ENCODE measurements at places on chromosomes 5 and 9.

DNA sequence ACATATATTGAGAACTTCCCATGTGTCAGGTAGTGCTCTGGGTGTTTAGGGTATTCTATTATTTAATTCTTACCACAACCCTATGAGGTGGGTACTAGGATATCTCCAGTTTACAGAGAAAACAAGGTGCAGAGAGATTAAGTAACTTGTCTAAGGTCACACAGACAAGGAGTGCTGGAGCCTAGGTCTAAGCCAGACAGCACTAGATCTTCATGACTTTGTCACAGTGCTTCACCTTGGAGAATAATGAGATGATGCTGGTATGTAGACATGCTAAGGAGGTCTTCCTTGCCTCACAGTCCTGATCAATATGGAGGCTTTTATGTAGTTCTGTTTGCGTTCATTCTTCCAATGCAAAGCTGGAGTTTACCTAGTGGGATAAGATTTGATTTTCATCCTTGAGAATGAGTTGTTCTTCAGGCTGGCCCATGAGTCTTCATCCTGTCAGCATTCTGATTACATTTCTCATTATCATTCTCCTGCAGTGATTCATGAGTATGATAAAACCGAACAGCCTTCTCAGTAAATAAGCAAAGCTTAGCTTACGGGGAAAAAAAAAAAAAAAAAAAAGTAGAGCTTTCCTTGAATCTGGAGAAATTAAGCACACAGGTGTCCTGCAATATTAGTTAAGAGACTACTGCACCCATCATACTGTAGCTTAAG lies 176.3 kb downstream of the C9orf152 start:
- no peak for DNase-seq

DNA sequence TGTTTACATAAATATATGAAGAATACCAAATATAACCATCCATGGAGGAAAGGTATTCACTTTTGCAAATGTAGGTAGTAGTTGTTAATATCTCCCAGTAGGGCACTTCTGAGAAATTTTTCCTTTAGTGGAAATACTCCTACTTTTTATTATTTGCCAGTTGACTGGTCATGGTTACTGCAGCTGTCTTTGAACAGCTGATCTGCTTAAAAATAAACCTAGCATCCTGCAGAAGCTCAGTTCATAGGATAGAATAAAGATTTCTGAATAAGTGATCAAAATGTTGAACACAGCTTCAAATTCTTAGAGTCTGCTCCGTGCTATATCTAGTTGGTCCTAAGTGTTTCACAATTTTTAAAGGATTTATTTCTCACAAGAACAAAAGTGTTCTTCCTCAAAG lies 270.7 kb upstream of the TRPC7 start:
- no peak for DNase-seq

DNA sequence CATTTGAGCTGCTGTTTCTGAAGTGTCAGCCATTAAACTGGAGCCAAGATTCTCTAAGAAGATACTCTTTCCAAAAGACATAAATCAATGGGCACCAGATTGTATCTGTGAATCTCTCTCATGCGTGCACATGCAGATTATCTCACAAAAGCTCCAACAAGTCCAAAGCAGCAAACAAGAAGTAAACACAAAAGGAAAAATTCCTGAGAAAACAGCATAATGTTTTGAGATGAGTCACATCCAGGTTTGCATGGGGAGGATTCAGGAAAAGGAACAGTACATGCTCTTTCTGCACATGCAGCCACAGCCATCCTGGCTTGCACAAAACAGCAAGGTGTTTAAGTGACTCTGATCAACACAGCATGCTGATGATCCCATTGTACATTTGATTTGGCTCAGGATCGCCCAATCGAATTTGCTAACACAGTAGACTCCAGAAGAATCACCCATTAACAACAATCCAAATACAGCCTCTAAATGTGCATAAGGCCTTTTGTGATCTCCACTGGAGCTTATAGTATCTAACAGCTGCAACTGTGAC lies 143.1 kb downstream of the ELAVL2 start:
- no peak for DNase-seq

GRCh38 chr5:154197801-154198491 lies 7.4 kb downstream of the GALNT10 start:
- peak; percentile 16 for DNase-seq

GRCh38 chr9:117044241-117044640 lies 357.1 kb downstream of the TRIM32 start:
- DNase-seq, result no peak

GRCh38 chr5:68793074-68793473 lies 300.7 kb upstream of the SLC30A5 start:
- no peak for DNase-seq

DNA sequence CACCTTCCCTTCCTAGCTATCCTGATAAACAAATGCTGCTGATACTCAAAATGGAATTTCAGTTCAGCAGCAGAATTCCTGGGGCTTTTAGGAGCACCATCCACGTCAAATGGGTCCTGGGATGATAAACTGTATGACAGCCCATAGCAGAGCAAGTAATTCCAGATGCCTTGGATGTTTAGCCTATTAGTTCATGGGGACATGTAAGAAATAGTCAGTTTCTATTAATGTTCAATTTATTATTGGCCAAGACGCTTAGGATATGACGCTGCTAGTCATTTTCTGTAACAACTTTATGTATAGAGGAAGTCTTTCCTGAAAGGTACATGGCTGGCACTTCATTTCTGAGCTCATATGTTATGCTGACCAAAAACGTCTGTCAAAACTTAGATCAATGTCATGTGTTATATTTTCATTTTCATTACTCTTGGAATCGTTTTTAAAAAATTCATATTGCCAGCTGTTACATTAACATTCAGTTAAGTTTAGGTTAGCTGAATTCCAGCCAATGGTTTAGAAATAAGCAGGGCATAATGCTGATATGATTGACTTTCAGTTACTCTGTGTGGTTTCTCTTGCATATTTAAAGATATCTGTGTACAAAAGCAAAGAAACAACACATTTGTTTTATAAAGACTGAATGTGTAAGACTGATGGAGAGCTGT lies 243.8 kb downstream of the CSNK1G3 start:
- no peak for DNase-seq

DNA sequence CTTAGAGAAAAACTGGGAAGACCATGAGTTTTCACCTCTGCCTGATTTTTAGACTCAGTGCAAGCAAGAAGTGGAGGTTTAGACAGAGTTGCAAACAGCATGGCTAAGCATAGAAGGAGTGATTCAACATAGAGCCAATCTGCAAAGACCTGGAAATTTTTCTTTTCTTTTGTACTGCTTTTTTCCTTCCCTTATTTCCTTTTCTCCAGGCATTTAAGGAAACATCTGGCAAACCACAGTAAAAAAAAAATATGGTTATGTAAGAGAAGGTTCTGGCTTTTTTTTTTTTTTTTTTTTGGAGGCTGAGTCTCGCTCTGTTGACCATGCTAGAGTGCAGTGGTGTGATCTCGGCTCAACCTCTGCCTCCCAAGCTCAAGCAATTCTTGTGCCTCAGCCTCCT lies 16.6 kb upstream of the DCAF12 start:
- no peak for DNase-seq

DNA sequence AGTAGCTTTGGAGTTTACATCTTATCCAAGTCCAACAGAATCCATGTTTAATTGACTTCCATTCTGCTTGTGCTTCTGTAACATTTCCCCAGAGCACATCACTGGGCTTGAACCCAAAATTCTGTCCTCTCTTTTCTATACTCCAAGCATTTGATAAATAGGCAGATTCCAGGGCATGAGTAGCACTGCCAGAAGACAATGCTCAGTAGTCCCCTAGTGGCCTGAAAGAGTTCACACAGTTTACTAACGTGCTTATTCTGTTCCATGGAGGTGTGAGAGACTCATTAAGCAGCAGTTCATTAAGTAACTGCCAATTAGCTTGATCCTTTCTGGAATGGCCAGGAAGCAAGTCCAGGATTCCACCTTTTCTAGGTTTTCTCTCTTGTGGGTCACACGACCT lies 9.4 kb upstream of the GABRA6 start:
- no peak for DNase-seq

DNA sequence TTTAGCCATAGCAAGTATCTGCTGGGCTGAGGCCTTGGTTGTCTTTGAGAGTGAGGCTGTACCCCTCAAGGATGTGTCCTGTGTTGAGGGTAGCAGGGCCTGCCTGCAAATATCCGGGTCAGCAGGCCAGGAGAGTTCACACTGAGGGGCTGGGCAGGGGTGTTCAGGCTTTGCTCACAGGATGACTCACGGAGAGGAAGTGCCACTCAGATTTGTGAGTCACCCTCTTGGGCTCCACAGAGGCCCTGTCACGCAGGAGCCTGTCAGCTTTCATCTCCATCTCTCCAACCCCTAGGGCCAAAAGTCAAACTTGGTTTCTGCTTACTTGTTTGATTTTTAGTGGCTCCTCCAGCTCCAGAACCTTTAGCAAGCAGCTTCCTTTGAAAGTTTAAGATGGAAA lies 211.5 kb downstream of the SEC61B start:
- no peak for DNase-seq

- no peak for DNase-seq
Observed at GRCh38 chr9:98147582-98147981, 28.6 kb upstream of the TRIM14 start.

GRCh38 chr5:86757824-86758223 lies 140.1 kb downstream of the COX7C start:
- no peak for DNase-seq

GRCh38 chr5:181042722-181043121 lies 2.7 kb downstream of the BTNL9 start:
- no peak for DNase-seq
